Fibroblast of skin of scalp (primary cell): ENCODE measurements at places on chromosomes 13 and 19.

DNA sequence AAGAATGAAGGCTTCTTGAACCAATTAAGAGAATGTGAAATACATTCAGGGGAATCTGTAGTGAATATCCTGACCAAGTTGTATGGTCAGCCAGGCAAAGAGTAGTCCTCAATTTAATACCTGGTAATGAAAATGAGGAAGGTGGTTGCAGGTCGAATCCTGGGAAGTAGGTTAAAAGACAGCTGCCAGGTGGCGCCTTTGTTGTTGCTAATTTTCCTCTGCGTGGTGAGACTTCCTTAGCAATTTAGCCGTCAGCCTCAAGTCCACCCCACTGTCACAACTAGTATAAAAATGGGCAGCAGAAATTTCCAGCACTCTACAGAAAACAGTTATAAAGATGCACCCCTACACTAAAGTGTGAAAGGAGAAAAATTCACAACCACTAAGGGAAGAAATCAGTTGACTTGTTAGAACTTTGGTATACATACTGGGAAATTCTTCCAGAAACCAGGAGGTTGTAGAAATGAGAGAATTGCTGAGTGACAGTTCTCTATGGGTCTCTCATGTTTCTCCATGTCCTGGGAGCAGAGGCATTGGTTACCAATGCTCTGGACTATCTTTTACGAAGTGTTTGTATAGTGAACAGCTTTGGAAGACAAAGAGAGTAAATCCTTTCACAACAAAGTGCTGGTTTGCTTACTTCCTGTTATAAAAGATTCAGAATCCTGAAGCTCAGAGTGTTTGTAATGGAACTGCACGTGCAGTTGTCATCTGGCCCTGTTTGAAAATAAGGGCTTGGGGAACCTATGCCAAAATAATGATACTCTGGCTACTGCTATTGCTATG, 235.9 kb downstream of the NHLRC3 start:
- no peak for DNase-seq

DNA sequence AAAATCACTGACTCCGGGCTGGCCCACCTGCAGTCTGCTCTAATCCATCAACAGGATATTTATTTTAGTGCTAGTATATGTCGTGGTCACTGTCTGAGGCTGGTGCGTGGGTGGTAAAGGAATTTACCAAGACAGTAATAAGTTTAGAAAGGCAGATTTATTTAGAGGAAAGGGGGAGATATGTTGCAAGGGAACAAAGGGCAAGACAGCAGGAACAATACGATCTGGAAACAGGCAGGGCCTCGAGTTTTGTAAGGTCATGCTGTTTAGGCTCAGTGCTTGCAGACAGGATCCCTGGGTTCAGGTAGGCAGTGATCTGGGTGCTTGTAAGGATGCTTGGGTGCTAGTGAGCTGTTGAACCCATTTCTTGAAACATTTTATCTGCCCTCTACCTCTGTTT, 748.2 kb upstream of the SLITRK5 start:
- no peak for DNase-seq

- no peak for DNase-seq
Observed at GRCh38 chr13:58978331-58978730, 1185.4 kb downstream of the DIAPH3 start.

GRCh38 chr13:101942038-101942437, 459.8 kb downstream of the FGF14 start:
- DNase-seq: peak; percentile 7

GRCh38 chr13:21837288-21837687, 166.4 kb downstream of the FGF9 start:
- no peak for DNase-seq

DNA sequence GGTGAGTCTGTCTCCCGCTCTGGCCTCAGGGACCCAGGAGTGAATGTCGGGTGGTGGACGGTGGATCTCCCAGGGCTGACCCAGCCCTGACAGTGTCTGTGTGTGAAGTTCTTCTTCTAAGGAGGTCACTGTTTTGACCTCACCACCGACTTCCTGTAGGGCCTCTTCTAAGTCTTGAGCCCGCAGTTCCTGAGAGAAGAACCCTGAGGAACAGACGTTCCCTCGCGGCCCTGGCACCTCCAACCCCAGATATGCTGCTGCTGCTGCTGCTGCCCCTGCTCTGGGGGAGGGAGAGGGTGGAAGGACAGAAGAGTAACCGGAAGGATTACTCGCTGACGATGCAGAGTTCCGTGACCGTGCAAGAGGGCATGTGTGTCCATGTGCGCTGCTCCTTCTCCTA, at the start of gene SIGLEC7:
SIGLEC7 (plus strand) TSS at position 183 of the 400 bp plus-strand sequence; CDS start at position 252, 69 bp downstream.
- no peak for DNase-seq

DNA sequence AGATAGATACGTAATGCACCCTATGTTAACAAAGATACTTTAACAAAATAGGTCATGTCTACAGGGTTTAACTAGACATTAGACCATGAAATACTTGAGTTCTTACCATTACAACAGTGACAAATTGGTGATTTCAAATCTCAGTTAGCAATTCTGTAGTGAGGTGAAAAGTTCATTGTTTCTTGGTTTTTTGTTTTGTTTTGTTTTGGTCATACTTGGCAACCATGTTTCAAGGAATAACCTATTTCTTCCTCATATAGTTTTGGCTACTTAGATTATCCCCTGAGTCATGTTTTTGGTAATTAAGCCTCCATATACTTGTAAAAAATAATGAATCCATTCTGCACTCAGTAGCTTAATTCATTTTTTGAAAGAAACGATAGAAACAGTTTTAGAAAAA, 1200.4 kb downstream of the DIAPH3 start:
- no peak for DNase-seq

DNA sequence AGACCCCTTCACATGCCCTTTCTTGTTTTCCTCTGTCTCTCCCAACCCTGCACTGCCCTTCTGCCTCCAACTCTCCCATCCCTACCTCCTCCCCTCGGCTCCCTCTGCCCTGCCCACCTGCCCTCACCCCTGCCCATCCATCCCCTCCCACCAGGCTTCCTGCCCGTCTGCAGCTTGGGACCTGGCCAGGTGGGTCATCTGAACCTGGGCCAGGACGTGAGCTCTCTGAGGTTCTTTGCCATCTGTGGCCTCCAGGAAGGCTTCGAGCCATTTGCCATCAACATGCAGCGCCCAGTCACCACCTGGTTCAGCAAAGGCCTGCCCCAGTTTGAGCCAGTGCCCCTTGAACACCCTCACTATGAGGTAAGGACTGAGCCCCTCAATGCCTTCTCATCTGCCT, 35.7 kb downstream of the RYR1 start:
- no peak for DNase-seq

- no peak for DNase-seq
Observed at GRCh38 chr13:20701461-20701860, 2.0 kb upstream of the IL17D start.

GRCh38 chr19:6794686-6795431, 22.4 kb downstream of the VAV1 start:
- DNase-seq: no peak

DNA sequence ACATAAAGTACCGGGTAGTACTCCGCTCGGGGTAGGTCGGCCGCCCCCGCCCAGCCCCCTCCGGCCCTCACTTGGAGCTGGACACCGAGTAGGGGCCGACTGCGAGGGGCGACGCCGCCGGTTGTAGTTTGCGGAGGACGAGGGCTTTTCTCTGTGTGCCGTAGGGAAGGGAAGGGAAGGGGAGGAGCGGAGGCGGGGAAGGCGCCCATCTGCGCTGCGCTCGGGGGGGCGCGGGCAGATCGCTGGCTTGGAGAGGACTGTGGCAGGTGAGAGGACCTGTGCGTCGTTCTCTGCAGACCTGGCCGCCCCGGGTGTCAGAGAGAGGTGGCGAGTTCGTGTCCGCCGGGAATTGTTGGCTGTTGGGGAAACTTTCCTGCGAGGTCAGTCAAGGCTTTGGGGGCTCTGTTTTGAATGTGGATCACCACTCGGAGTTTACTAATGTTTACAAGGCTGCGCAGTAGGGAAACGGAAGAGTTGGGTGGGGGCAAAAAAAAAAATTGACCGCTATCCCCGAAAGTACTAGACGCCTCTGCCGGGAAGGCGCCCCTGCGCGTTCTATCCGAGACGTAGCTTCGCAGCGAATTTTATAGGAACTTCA, 1.4 kb downstream of the ING1 start:
- peak; percentile 34 for DNase-seq

DNA sequence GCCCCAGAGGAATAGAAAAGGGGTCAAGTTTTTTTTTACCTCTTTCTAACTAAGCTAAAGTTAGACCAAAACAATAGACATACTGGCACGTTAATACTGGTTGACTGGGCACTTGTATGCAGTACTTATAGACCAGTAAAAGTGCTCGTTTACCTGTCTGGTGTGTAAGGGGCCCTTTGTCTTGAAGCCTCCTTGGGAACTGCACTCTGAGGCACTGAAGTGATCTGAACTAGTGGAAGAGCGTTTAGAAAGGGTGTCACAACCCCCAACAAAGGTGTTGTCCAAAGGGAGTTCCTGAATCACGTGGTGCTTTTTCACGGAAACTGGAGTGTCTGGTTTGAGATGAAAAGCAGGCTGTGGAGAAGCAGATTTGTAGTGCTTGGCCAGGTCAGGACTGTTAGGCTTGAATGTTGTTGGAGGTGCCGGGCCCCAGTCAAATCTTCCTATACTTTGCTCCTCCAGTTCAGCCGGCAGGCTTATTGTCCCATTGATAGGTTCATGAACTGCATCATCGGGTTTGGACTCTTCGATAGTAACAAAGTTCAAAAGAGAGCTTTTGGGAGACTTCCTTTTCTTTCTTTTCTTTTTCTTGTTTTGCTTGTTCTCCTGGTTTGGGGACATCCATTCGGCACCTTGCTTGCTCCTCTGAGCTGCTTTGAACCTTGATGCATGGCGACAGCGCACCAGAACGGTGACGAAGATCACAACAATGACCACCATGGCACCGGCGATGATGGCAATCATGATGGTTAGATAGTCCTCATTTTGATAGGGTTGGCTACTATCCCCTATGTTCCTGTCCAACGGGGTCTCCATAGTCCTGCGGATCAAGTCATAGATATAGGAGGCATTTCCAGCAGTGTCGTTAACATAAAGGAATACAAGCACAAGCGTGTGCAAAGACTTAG, 4.6 kb downstream of the PCDH9 start:
- no peak for DNase-seq

DNA sequence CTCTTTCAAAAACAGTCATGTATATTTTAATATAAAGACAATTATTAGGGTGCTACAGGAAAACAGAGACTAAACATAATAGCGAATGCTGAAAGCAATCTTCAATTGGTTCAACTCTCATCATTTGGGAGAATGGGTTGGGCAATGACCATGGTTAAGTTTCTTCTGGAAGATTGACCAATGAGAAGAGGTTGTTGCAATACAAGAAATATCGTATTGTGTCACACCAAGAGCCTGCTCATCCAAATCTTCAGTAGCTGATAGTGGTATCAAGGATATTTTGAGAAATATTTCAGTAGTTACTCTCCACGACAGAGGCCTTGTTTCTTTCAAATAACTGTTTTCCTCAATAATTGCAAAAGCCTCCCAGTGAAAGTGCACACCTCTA, 83.0 kb upstream of the FNDC3A start:
- no peak for DNase-seq

DNA sequence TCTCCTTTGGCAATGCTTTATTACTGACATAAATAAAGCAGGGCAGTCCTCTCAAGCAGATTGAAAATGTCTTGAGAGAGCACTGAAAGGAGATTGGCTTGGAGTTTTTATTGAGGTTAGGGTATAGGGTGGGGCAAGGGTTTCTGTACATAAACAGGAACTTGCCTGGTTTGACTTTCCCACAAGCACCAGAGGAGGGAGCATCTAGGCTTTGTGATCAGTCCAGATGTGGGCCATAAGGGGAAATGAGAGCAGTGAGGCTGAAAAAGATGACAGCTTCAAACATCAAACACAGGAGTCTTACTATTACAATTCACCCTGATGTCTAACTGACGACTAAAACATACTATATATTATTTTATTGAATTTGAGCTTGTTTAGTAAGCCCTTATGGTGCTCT, 260.9 kb downstream of the MTUS2 start:
- DNase-seq: no peak

- DNase-seq: no peak
Observed at GRCh38 chr19:20612711-20613316, 47.2 kb upstream of the ZNF737 start.

DNA sequence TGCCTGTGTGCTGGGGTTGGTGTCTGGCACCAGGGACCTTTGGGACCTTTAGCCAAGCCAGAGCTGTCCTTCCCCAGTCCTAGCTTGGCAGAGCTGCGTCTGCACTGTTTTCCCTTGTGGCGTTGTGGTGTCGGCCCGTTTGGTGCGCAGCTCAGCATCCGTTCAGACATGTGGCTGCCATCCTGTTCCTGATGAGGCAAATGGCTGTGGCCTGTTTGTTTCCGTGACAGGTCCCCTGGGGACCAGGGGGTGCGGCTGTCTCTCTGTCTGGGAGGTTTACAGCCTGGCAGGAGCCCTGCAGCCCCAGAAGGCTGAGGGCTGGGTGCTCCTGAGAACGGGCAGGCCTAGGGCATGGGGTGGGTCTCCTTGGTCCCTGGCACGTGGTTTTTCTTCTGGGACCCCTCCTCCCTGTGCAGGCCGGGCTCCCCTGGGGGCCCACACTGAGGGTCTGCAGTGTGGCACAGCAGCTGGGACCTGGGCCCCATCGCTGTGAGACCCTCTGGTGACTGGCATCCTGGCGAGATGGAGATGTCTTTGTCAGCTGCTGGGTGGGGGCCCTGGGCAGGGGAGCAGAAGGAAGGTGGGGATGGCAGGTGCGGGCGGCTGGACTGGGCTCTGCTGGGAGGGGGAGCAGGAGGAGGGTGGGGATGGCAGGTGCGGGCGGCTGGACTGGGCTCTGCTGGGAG, 4.0 kb downstream of the SPPL2B start:
- DNase-seq: peak; percentile 33

- DNase-seq: peak; percentile 44
Observed at GRCh38 chr13:111216166-111216960, 101.3 kb downstream of the ARHGEF7 start.

DNA sequence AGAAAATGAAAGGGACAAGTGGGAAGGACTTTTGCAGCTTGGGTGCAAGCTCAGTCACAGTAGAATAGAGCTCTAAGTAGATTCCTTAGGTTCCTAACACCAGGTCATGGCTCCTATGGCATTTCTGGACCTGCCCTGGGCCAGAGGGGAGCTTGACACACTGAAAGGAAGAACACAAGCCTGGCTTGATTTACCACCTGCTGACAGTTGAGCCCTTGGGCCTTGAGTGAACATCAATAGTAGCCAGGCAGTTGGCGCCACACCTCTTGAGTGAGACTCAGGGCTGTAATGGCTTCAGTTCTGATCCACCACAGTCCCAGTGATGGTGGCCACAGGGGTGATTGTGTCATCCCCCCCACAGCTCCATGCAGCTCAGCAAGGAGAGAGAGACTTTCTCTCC, 221.9 kb upstream of the PCDH17 start:
- DNase-seq: no peak

DNA sequence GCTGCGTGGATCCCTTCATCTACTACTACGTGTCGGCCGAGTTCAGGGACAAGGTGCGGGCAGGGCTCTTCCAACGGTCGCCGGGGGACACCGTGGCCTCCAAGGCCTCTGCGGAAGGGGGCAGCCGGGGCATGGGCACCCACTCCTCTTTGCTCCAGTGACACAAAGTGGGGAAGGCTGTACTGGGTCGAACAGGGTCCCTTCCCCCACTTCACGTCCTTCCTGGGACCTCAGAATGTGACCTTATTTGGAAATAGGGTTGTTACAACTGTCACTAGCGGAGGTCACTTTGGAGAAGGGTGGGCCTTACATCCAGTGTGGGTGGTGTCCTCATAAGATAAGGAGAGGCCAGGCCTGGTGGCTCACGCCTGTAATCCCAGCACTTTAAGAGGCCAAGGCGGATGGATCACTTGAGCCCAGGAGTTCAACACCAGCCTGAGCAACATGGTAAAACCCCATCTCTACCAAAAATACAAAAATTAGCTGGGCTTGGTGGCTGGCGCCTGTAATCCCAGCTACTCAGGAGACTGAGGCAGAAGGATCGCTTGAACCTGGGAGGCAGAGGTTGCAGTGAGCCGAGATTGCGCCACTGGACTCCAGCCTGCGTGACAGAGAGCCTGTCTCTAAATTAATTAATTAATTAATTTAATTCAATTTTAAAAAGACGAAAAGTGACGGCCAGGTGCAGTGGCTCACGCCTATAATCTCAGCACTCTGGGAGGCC, 1.8 kb downstream of the F2RL3 start:
- DNase-seq: no peak
